ENCODE measurements at places on chromosomes 2 and 18. TPM values are rescaled to one million over a fixed set of nuclear protein-coding genes. Genes with fewer than 3 reads are reported as not detected.

The TEX44 gene
- not detected for total RNA-seq

The CHRNA1 gene
- total RNA-seq = 0.10 TPM

The CRYGD gene
- not detected for total RNA-seq

The PSMG2 gene
- 35.8 TPM for total RNA-seq

The ASXL3 gene
- total RNA-seq = under 0.01 TPM

The TMEM163 gene
- 0.76 TPM for total RNA-seq

All from smooth muscle cell of the pulmonary artery (primary cell).